ENCODE measurements at places on chromosomes 11 and 22.

- H3K36me3 ChIP-seq = no peaks in the 10 kb centered on the region
- H3K27me3 ChIP-seq = no peaks in the 10 kb centered on the region
- no peak for DNase-seq
- H3K4me1 ChIP-seq = no peaks in the 10 kb centered on the region
- H3K4me3 ChIP-seq = no peak overlapping the region
- H3K27ac ChIP-seq = no peak overlapping the region
These were observed 20.9 kb upstream of the DRD2 start for GRCh38 chr11:113496026-113496651.

- peaks cover 6% of the 10 kb centered on the region for H3K27me3 ChIP-seq
- H3K36me3 ChIP-seq = peaks cover 9% of the 10 kb centered on the region
- peak overlapping the region; percentile 72 for H3K27ac ChIP-seq
- peak; percentile 71 for DNase-seq
- H3K4me1 ChIP-seq = peaks cover 38% of the 10 kb centered on the region
- no peak overlapping the region for H3K4me3 ChIP-seq
These were observed 13.8 kb downstream of the PLXNB2 start for GRCh38 chr22:50293441-50294318.

GRCh38 chr11:45085646-45086501 is 60.6 kb upstream of the PRDM11 start:
- DNase-seq = no peak
- H3K4me1 ChIP-seq = peaks cover 36% of the 10 kb centered on the region
- no peak overlapping the region for H3K4me3 ChIP-seq
- no peaks in the 10 kb centered on the region for H3K36me3 ChIP-seq
- H3K27me3 ChIP-seq = peaks cover 28% of the 10 kb centered on the region

GRCh38 chr11:70402016-70402415 is 3.7 kb downstream of the CTTN start:
- DNase-seq = no peak
- H3K4me3 ChIP-seq = peak overlapping the region; percentile 57
- H3K27ac ChIP-seq = peak overlapping the region; percentile 61
- peaks cover 33% of the 10 kb centered on the region for H3K36me3 ChIP-seq
- H3K4me1 ChIP-seq = peaks cover 34% of the 10 kb centered on the region

GRCh38 chr11:64787526-64788320 is 9.4 kb upstream of the SF1 start:
- peaks cover 1% of the 10 kb centered on the region for H3K27me3 ChIP-seq
- no peaks in the 10 kb centered on the region for H3K36me3 ChIP-seq
- no peak overlapping the region for H3K4me3 ChIP-seq
- 0 out of 2 replicates have a peak overlapping the region, but pooled peaks have one; percentile 24 for H3K27ac ChIP-seq
- peak; percentile 46 for DNase-seq
- H3K4me1 ChIP-seq = no peaks in the 10 kb centered on the region

GRCh38 chr11:22079133-22079872 is 113.6 kb upstream of the ANO5 start:
- no peaks in the 10 kb centered on the region for H3K4me1 ChIP-seq
- no peak overlapping the region for H3K27ac ChIP-seq
- no peak for DNase-seq
- H3K27me3 ChIP-seq = no peaks in the 10 kb centered on the region
- no peaks in the 10 kb centered on the region for H3K36me3 ChIP-seq

GRCh38 chr22:39242595-39243438 is 2.0 kb downstream of the PDGFB start:
- peaks cover 11% of the 10 kb centered on the region for H3K4me1 ChIP-seq
- DNase-seq = no peak
- H3K27ac ChIP-seq = no peak overlapping the region

Data from HFFc6 (cell line).